HFFc6 (cell line): ENCODE measurements at places on chromosomes 4 and X.

- DNase-seq, result no peak
These were observed 12.6 kb downstream of the ELF4 start for GRCh38 chrX:130097507-130098209.

GRCh38 chrX:20116087-20116576, 575 bp downstream of the MAP7D2 start:
- no peak for DNase-seq

DNA sequence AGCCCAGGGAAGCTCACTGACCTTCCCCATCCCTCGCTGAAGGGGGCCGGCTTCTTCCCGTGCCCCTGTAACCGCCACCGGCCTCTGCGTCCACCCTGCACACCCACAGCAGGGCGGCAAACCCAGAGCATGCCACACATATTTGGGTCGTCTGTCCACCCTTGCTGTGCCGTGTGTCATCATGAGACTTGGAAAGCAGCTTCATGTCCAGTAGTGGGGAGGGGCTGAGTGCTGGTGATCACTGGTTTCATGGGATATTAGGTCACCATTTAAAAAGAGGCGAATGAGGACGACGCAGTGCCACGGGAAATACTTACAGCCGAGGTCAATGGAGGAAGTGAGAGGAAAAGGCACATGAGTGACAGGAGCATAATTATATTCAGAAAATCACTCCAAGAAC, 74.8 kb downstream of the HTRA3 start:
- DNase-seq, result no peak

DNA sequence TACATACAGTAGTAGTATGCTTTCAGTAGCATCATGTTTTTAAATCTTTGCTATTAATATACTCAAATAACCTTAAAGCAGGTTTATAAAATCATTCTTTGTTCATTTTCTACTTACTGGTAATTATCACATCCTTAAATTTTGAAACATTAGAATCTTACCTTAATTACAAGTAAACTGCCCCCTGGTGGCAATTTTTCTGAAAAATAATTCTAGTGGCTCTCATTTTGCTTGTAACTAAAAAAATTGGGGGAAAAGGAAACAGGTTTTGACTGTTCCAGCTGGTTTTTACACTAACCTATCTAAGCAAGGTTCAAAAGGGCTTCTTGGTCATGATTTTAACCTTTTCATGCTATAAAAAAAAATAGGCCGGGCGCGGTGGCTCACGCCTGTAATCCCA, 18.5 kb upstream of the DCAF4L1 start:
- peak; percentile 31 for DNase-seq

GRCh38 chr4:83019794-83020494, 9.3 kb upstream of the LIN54 start:
- no peak for DNase-seq

DNA sequence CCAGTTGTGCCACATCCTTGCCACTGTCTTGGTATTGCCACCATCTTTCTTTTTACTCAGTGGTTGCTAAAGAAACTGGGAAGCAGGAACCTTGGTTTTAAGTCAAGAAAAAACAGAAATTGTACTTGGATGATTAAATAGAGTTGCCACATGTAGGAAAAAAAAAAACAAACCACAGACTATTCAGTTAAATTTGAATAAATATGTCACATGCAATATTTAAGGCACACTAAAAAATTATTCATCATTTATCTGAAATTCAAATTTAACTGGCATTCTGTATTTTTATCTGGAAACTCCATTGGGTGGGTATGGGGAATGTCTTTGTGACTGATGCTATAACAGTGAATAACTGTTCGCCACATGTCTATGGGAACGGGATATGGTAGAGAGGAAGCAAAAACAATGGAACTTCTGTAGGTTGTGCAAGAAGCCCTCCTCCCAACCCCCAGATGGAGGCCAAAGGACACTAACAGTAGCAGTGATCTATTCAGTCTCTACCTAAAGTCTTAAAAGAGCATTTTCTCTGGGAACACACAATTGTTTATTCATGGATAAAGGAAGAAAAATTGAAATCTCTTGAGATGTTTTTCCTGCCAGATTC, 57.0 kb upstream of the PLAC8 start:
- DNase-seq, result no peak

- DNase-seq, result no peak
These were observed 47.5 kb upstream of the RAP2C start for GRCh38 chrX:132266583-132267355.

DNA sequence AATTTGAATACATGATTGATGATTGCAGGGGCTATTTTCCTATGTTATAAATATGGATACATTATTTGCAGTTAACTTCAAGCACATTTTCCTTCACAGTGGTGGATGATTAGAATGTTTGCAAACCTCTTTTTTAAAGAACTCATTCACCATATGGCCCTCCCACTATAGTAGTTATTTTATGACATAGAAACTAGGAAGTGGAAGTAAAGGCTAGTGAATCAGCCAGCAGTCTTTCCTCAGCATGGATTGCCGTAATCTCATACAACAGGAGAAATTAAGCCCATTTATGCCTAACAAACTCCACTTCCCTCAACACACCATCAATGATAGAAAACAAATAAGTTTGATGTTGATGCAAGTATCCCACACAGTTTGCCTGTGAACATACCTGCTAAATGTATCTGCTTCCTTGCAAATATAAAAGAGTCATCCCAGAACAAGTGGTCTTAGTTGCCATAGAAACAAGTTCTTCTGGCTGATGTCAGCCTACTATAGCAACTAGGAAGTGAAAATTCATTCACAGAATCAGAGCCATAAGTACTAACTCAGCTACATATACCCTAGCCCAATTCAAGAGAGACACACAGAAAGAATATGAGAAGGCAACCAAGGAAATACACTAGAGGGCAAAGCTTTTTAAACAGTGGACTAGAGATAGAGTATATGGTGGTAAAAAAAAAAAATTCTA, 100.9 kb upstream of the RADX start:
- no peak for DNase-seq
